ENCODE measurements at places on chromosomes 12 and 14.

DNA sequence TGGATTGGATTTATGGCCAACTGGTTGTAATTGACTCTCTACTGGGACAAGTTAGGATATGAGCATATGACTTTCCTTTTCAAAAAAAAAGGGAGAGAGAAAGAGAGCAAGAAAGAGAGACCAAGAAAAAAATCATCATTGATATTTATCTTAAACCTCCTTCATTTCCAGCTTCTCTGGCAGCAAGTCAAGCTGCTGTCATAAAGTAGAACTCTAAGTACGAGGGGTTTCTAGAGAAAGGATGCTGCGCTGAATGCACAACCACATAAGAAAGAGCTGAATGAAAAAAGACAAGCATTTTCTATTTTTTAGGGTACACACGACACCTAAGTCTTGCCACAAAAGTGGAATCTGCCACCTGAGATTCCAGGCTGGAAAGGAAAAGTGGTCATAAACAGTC is 182.6 kb downstream of the SLC25A21 start:
- no peak for DNase-seq

DNA sequence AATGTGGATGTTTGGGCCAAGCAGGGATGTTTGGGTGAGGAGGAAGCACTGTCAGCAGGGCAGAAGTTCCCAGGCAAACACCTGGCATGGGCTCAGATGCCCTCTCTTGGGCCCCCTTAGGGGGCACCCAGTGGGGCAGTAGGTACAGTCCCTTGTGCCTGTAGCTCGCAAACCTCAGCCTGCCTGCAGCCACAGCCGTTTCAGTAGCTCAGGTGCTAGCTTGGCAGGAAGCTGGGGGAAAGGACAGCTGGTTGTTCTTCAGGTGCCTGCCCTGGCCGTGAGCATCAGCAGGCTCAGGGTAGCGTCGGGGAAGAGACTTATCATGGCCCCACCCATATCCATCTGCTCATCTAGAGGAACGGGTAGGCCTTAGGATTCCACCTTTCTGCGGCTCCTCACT is 67.5 kb downstream of the B4GALNT3 start:
- DNase-seq: no peak

- no peak for DNase-seq
Measured at GRCh38 chr14:66910311-66910840, 278.9 kb upstream of the GARIN2 start.

GRCh38 chr12:106941481-106942156 is 14.1 kb upstream of the TMEM263 start:
- no peak for DNase-seq

GRCh38 chr14:89408907-89409700 is 7.9 kb downstream of the FOXN3 start:
- no peak for DNase-seq

DNA sequence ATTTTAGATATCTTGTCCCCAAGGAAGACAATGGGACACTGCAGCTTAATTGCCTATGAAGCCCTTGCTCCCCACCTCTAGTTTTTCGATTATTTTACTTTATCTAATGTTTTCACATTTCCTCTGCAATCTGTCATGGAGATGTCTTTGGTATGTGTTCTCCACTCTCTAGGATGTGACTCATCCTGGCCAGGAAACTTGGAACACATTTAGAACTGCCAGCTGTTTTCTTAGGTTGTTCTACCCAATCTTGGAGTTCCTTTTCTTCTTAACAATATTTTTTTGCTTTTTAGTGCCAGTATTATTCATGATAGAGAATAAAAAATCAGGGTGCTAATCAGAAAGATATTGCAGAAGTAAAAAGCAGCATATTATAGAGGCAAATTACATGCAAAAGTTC is 101.7 kb upstream of the CLEC14A start:
- DNase-seq: no peak

Measured in stimulated activated CD8-positive, alpha-beta memory T cell treated with anti-CD3 and anti-CD28 coated beads, Interleukin-15, amount 100 ng/mL, for 24 hours (primary cell).